Mesenteric fat pad (tissue), 1 donor: ENCODE measurements at places on chromosomes 7 and 10. TPM values are rescaled to one million over a fixed set of nuclear protein-coding genes. Genes with fewer than 3 reads are reported as not detected.

The C10orf143 gene
- 3.7 TPM for total RNA-seq

The GIMAP1 gene
- 4.4 TPM for total RNA-seq

The HOXA6 gene
- 3.1 TPM for total RNA-seq

The ASAH2 gene
- total RNA-seq: 2.4 TPM

The LIPJ gene
- not detected for total RNA-seq

The PNLIPRP2 gene
- total RNA-seq: 1.1 TPM

- DNase-seq: no peak
Measured at GRCh38 chr10:133294189-133294588, 14.5 kb downstream of the TUBGCP2 start.

DNA sequence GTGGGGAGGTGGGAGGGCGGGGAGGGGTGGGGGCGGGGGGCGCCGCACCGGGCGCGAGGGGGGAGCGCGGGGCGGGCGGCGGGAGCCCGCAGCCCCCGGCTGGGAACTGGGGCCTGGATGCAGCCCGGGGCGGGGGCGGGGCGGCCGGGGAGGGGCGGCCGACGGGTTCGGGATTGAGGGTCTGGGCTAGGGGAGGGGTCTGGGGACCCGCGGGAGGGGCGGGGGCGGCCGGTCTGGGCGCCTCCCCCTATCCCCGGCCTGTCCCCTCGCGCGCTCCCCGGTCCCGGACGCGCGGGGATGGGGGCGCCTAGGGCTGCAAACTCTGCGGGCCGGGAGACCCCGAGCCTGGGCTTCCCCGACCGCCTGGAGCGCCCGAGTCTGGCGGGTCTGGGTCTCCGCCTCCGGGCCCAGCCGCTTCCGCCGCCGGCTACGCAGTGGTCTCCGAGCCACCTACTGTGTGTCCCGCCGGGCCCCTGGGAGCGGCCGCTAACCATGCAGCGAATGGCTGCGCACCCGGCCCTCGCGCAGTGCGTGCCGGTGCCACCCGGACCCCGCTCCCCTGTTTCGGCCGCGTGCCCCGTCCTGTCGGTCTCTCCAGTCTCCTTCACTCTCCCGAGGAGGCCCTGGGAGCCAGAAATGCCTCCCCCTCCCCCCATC lies 375 bp upstream of the FGF8 start:
- peak; percentile 69 for DNase-seq

DNA sequence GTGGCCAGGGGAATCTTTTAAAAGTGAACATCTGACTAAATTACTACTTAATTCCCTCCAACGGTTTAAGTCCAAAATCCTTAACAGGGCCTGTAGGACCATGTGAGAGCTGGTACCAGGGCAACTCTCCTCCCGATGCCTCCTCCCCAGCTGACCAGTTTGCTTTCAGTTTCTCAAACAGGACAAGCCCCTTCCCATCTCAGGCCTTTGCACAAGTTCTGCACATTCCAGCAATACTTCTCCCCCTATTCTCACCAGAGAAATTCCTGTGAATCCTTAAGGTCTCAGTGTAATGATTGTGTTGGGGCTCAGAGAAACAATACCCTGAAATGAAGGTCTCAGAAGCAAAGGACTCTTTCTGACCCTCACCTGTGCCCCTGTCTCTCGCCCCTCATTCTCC lies 8.0 kb upstream of the CALHM1 start:
- DNase-seq: no peak

DNA sequence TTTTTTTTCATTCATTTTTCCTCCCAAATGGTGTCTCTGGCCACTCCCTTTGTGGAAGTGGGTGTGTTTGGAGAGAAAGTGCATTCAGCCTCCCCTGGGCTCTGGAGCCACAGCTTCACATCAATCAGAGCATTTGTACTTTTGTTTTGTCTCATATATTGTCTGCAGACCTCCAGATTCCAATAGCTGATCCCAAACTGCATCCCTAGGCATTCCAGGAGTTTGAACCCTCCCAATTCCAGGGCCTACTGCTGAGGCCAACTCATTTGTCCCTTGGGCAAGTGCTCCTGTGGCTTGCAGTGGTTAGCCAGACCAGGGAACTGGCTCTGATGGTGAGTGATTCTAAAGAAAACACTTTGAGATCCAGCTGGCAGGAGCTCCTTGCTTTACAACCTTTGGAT lies 163.3 kb downstream of the IPMK start:
- no peak for DNase-seq

GRCh38 chr7:15313361-15313760 lies 248.5 kb downstream of the AGMO start:
- DNase-seq: no peak

- peak; percentile 86 for DNase-seq
Measured at GRCh38 chr10:132311338-132311939, 3.7 kb upstream of the STK32C start.

GRCh38 chr7:45295222-45295621 lies 137.6 kb downstream of the RAMP3 start:
- no peak for DNase-seq

DNA sequence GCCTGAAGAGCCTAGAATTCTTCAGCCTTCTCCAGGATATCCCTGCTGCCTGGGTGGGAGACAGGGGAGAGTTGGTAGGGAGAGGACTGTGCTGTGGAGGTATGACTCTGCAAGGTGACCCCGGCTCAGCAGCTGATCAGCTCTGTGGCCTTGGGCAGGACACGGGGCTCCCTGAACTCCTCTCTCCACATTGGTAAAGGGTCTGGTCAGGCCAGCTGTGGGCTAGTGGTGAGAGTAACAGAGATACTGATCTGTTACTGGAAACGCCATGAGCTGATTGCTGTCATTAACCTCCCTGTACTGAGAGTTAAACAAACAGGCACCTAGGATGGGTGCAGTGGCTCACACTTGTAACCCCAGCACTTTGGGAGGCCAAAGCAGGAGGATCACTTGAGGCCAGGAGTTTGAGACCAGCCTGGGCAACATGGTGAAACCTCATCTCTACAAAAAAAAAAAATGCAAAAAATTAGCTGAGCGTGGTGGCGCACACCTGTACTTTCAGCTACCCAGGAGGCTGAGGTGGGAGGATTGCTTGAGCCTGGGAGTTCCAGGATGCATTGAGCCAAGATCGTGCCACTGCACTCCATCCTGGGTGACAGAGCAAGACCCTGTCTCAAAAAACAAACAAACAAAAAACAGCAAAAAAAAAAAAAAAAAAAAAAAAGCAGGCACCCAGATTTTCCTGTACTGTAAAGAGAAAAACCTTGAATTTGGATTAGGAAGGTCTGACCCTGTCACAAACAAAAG lies 151.5 kb downstream of the CUX1 start:
- DNase-seq: no peak

DNA sequence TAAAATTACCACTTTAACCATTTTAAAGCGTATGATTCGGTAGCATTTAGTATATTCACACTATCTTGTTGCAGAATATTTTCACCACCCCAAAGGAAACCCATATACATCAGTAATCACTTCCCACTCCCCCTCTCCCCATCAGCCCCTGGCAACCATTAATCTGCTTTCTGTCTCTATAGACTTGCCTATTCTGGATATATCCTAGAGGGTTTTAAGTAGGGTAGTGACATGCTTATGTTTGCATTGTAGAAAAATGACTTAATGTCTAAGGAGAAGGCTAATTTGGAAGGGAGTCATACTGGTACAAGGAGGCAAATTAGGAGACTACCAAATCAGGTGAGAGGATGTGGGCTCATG lies 42.6 kb upstream of the TRIL start:
- no peak for DNase-seq

DNA sequence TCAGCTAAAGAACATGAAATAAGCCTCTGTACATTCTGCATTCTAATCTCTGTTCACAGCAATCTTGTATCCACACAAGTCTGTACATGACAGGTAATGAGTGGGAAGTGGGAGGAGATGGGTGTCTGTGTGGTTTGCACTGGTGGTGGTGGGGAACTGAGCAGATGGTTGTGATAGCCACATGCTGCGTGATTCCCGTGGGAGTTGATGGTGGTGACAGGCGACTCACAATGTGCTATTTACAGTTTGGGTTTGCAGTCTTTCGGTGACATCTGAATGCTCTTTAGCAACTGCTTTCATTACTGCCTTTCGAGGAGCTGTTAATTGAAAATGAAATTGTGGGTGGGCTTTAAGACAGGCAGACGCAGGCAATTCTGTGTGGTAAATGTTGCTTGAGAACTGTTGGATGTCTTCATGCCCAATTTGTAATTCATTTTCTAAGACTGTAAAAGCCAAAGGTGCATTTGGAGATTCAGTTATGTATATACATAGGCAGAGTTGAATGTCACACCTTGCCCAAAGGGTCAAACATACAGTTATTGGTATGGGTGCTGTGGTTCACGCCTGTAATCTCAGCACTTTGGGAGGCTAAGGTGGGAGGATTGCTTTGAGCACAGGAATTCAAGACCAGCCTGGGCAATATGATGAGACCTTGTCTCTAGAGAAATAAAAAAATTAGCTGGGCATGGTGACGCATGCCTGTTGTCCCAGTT lies 308.2 kb downstream of the AUTS2 start:
- no peak for DNase-seq

- peak; percentile 94 for DNase-seq
Measured at GRCh38 chr7:100088621-100089457, at the start of gene COPS6. Gene COPS6 (plus strand): TSS chr7:100088969. CDS start chr7:100088991, 22 bp downstream.
